ENCODE measurements at places on chromosomes 6 and 20.

GRCh38 chr6:158095031-158095430 lies 73.0 kb downstream of the SERAC1 start:
- no peak for DNase-seq

GRCh38 chr6:138986578-138986977 lies 1.5 kb downstream of the REPS1 start:
- no peak for DNase-seq

- DNase-seq = no peak
These were observed 8.6 kb upstream of the TRIB3 start for GRCh38 chr20:371755-372542.

GRCh38 chr6:30997301-30997700 lies 13.0 kb upstream of the MUC22 start:
- no peak for DNase-seq

DNA sequence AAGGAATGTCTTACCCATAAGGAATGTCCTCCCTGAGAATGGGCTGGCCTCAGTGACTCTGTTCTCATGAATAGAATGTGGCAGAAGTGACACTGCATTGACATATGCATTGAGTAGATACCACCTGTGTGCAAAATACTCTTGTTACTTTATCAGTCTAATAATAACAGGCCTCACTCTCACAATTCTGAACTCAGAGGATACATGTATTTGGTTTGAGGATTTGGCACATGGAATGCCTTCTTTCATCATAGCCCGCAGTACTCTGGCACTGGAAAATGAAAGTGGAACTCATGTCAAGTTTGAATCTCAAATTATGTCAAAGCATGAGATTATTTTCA lies 52.9 kb upstream of the PLCB4 start:
- DNase-seq = no peak

DNA sequence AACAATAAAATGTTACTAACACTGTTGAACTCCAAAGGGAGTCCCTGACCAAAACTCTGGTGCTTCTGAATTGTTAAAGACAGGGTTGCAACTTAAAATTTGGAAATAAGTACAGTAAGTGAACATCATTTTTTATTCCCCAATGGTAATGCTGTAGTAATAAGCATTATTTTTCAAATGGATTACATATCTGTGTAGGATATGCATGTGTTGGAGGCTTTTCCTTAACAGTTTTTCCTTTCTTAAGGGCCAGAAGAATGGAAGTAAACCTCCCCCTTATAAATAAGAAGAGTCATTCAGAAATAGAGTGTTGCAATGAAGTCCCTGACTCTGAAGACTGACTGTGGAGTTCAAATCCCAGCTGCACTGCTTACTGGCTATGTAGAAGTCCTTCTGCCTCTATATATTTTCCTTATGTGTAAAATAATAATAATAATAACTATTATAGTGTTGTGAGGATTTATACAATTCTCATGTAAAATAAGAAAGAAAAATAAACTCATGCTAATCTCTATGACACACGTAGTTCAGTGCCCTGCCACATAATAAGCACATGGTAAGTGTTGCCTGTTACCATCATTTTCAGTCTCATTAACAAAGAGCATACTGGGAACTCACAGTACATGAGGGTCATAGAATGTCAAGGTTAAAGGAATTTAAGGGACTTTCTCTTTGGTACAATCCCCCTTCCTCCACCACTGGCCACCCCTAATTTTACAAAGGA lies 129.8 kb upstream of the SMLR1 start:
- DNase-seq = no peak

- peak; percentile 46 for DNase-seq
These were observed 12.0 kb downstream of the STMN3 start for GRCh38 chr20:63641146-63641791.

- no peak for DNase-seq
These were observed 31.1 kb upstream of the DLGAP4 start for GRCh38 chr20:36275011-36275410.

DNA sequence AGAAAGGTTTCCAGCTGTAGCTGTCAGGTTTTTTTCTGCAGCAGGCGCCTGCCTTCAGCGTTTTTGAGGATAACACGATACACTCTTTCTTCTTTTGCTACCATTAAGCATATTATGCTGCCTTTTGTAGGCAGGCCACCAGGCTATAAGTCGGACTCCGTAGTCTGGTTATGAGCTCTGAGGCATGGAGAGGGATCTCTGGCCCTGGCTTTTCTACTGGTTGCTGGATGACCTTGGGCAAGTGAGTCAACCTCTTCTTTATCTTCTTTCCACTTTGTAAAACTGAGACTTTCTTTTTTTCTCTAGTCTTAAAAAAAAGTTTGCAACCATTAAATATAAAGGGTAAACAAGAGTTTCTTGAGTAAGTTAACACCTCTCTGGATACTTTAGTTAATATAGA lies 120.2 kb downstream of the BCKDHB start:
- no peak for DNase-seq

DNA sequence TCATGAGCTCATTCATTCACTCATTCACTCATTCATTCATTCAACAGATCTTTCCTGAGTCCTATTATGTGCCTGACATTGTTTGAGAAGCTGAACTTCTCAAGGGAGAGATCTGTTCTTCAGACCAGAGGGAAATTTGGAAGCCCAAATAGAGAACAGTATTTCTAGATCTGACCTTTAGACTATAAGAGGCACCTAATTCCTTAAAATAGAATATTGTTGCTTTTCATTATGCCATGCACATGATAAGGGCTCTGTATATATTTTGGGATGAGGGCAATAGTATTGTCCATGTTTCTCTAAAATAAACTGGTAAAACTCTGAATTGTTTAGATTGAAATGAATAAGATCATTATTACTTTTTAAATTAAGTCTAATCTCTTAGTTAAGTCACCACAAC lies 18.6 kb upstream of the DSP start:
- no peak for DNase-seq

GRCh38 chr20:63488315-63489251 lies 10.3 kb downstream of the EEF1A2 start:
- DNase-seq = no peak

- DNase-seq = no peak
These were observed 20.7 kb downstream of the METTL24 start for GRCh38 chr6:110337486-110337885.

GRCh38 chr6:158124288-158124687 lies 43.8 kb downstream of the SERAC1 start:
- DNase-seq = no peak

DNA sequence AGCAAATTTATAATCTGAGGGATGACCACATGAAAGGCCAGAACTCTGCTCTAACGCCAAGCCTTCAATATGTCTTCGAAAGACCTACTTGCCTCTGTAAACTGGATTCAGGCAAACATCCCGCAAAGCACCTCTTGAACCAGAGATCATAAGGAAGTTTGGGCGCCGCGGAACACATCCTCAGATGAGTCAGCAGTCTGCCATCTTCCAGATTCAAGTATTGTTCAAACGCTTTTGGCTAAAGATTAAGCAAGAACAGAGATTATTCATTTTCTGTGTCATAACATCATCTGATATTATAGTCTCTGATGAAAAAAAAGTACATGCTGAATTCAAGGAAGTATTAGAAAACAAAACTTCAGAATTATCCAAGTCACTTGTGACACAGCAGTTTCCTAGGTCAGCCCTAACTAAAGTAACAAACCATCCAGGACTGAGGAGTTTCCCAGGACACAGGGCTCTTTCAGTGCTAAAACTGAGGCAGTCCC lies 20.8 kb downstream of the TBC1D7 start:
- no peak for DNase-seq

- no peak for DNase-seq
These were observed 12.2 kb downstream of the HNF4A start for GRCh38 chr20:44367746-44368145.

DNA sequence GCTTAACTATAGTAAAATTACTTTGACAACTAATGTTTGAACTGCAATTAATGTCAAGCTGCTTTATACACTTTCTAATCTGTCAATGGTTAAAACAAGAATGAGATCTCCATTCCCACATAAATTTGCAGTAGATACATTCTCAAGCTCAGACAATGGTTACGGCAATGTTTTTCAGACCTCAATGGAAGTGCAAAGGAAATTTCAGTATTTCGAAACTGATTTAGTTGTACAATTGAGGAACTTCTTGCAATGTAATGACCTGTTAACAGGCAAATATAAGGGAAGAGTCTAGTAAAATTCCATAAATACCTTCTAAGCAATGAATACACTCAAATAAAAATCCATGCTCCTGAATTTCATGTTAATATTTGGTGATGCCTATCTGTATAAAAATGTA lies 94.7 kb downstream of the ADTRP start:
- DNase-seq = no peak

DNA sequence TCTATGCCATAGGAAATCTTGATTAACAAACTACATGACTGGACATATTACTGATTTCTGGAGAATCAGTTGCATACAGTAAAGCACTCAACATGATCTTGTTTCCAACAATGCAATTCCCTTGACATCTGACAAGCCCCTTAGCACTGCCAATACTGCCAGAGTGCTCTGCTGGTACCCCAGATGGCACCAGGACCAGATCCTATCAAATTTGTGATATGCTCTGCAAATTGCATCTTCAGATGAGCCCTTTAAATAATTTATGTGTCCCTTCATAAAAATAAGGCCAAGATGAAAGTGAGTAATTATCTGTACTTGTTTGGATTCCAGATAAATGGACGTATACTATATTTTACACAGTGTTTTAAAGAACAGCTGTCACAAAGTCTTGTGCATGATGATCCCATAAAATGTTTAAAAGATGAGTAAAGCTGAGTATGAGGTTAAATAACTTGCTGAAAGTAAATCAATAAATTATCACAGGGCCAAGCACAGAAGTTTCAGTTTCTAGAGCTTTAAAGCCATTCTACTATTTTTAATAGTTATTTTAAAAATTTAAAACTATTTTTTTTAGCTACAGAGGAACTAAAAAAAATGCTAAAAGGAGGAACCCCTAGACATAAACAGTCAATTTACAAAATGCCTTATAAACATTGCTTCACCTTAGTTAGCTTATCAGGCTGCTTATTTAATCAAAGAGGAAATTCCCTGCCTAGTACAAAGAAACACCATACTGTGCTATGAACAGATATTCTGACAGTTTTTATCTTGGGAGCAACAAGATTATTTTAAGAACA lies 42.1 kb downstream of the NUDT3 start:
- DNase-seq = no peak

Measured in stimulated activated CD4-positive, alpha-beta T cell treated with anti-CD3 and anti-CD28 coated beads, Interleukin-12 subunit alpha, Interleukin-12 subunit beta, amount 100 ng/mL, for 4 hours (primary cell).